ENCODE measurements at places on chromosomes 1 and 21. TPM values are rescaled to one million over a fixed set of nuclear protein-coding genes. Genes with fewer than 3 reads are reported as not detected.

GRCh38 chr1:213371525-213371846, 320.4 kb downstream of the RPS6KC1 start:
- H3K27ac ChIP-seq, result no peak overlapping the region
- no peak overlapping the region for H3K4me3 ChIP-seq
- H3K27me3 ChIP-seq, result no peaks in the 10 kb centered on the region
- DNase-seq, result no peak

GRCh38 chr1:207797229-207797973, 45.5 kb downstream of the CD46 start:
- DNase-seq, result peak; percentile 83
- H3K4me3 ChIP-seq, result no peak overlapping the region
- H3K36me3 ChIP-seq, result no peaks in the 10 kb centered on the region
- no peaks in the 10 kb centered on the region for H3K4me1 ChIP-seq

DNA sequence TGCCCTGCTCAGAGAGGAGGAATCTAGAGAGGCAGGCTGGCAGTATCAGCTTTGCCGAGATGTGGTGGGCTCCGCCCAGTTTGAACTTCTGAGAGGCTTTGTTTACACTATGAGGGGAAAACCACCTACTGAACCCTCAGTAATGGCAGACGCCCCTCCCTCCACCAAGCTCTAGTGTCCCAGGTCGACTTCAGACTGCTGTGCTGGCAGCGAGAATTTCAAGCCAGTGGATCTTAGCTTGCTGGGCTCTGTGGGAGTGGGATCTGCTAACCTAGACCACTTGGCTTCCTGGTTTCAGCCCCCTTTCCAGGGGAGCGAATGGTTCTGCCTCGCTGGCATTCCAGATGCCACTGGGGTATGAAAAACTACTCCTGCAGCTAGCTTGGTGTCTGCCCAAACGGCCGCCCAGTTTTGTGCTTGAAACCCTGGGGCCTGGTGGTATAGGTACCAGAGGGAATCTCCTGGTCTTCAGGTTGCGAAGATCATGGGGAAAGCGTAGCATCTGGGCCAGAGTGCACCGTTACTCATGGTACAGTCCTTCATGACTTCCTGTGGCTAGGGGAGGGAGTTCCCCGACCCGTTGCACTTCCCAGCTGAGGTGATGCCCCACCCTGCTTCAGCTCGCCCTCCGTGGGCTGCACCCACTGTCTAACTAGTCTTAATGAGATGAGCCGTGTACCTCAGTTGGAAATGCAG, 43.6 kb downstream of the C21orf91 start:
- H3K4me3 ChIP-seq, result no peak overlapping the region
- no peaks in the 10 kb centered on the region for H3K4me1 ChIP-seq
- DNase-seq, result no peak
- H3K27ac ChIP-seq, result no peak overlapping the region
- H3K27me3 ChIP-seq, result no peaks in the 10 kb centered on the region

DNA sequence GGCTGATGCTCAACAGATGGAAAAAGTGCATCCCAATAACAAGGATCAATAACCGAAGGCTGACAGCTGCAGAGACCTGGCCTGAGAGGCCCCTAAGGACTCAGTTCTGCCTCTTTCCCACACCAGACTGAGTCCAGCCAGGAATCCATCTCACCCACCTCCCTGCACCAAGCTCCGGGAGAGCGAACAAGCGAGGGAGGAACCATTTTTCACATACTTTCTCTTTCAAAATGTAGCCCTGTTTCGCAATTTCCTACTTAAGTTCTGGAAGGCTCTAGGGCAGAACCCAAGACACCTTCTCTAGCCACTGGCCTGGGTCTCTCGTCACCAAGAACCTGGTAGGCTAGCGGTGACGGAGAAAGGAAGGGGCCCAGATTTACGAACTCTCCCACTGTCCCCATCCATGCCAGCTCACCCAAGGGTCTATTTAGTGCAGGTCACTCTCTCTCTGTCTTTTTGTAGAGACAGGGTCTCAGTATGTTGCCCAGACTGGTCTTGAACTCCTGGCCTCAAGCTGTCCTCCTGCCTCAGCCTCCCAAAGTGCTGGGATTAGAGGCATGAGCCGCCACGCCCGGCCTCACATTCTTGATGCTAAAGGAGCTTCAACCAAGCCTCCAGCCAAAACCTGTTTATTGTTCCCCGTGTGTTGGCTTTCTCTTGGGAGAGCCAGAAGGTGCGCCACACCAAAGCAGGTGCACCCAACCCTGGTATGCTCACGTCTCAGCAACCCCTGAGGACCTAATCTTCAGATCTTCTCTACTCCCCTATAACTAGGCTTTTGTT, 10.9 kb upstream of the GNL2 start:
- H3K27me3 ChIP-seq, result no peaks in the 10 kb centered on the region
- H3K4me3 ChIP-seq, result no peak overlapping the region
- no peaks in the 10 kb centered on the region for H3K36me3 ChIP-seq
- H3K4me1 ChIP-seq, result peaks cover 6% of the 10 kb centered on the region
- peak; percentile 60 for DNase-seq
- peak overlapping the region; percentile 81 for H3K27ac ChIP-seq

- no peaks in the 10 kb centered on the region for H3K27me3 ChIP-seq
- no peak overlapping the region for H3K4me3 ChIP-seq
- H3K36me3 ChIP-seq, result no peaks in the 10 kb centered on the region
- no peak overlapping the region for H3K27ac ChIP-seq
- DNase-seq, result no peak
Measured at GRCh38 chr1:41758500-41758899, 160.2 kb downstream of the HIVEP3 start.

DNA sequence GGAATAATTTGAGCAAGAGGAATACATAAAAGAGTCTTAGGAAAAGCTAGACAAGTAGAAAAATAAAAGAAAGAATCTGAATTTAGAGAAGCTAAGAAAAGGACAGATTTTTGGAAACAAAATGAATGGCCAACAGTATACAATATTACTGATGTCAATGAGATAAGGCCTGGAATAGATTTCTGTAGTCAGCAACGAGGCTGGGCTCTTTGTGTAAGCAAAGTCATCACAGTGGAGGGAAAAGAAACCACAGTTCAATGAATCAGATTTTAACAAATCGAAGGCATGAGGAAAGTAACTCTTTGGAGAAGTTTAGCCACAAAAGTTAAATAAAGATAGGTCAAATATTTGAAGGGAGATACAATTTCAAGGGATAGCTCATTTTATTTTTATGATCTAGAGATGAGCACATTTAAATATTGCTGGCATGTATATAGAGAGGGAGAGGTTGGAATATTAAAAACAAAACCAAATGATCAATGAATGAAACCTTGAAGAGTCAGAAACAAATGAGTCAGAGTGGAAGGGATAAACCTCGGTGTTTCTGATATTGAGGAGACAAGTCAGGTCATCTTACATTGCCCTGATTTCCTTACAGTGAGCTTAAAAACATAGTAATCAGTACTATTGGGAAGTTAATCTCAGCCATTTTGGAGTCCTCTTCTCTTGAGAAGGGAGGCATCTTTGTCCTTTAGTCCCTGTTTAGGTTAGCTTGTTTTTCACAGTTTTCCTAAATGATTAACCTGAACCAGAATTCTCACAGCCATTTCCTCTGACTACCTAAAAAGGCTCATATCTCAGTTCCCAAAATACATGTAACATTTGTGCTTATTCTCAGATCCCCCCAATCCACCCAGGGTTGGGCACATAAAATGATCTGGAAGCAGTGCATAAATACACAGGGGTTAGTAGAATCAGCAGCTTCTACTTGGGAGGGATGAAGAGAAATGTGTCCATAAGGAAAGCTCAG, 620.0 kb upstream of the B3GALT2 start:
- H3K27ac ChIP-seq, result no peak overlapping the region
- H3K27me3 ChIP-seq, result no peaks in the 10 kb centered on the region
- no peaks in the 10 kb centered on the region for H3K4me1 ChIP-seq
- H3K36me3 ChIP-seq, result no peaks in the 10 kb centered on the region
- no peak overlapping the region for H3K4me3 ChIP-seq
- no peak for DNase-seq

Gene ADGRB2
- 3.7 TPM for total RNA-seq

GRCh38 chr1:27380224-27380623, 2.9 kb downstream of the CD164L2 start:
- no peak overlapping the region for H3K4me3 ChIP-seq
- no peaks in the 10 kb centered on the region for H3K27me3 ChIP-seq
- no peak overlapping the region for H3K27ac ChIP-seq
- no peaks in the 10 kb centered on the region for H3K4me1 ChIP-seq
- no peak for DNase-seq

GRCh38 chr1:201955729-201956143, 433 bp downstream of the TIMM17A start:
- H3K36me3 ChIP-seq, result no peaks in the 10 kb centered on the region
- peaks cover 10% of the 10 kb centered on the region for H3K4me1 ChIP-seq
- no peak for DNase-seq

Gene KRTAP7-1
- not detected for total RNA-seq

DNA sequence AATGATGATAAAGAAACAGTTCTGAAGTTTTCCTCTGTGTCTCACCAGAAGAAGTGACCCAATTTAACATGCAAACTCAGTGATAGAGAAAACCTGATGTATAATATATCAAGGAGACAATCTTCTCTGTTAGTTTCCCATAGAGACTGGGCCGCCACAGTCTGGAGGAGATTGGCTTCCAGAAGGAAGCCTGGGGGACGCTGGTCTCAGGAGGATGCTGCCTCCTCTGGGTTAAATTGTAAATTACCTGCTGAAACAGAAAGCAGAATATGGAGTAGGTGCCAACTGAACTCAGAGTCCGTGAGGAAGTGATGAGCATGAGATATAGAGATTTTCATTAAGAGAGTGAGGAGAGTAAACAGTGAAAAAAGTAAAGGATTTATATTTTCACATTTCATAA, 15.8 kb downstream of the OR14I1 start:
- DNase-seq, result no peak
- H3K4me3 ChIP-seq, result no peak overlapping the region

- H3K27ac ChIP-seq, result no peak overlapping the region
- no peak overlapping the region for H3K4me3 ChIP-seq
- no peaks in the 10 kb centered on the region for H3K27me3 ChIP-seq
- no peaks in the 10 kb centered on the region for H3K4me1 ChIP-seq
- DNase-seq, result no peak
Measured at GRCh38 chr1:175341631-175342429, 149.3 kb upstream of the KIAA0040 start.

GRCh38 chr1:63005812-63006211, 221.9 kb downstream of the ATG4C start:
- no peaks in the 10 kb centered on the region for H3K4me1 ChIP-seq
- no peak overlapping the region for H3K27ac ChIP-seq
- no peak overlapping the region for H3K4me3 ChIP-seq
- DNase-seq, result no peak
- H3K27me3 ChIP-seq, result no peaks in the 10 kb centered on the region

- no peaks in the 10 kb centered on the region for H3K36me3 ChIP-seq
- H3K27me3 ChIP-seq, result no peaks in the 10 kb centered on the region
- no peak overlapping the region for H3K27ac ChIP-seq
- no peak for DNase-seq
Measured at GRCh38 chr1:165883056-165883455, 55.6 kb downstream of the UCK2 start.

- no peaks in the 10 kb centered on the region for H3K36me3 ChIP-seq
- peaks cover 21% of the 10 kb centered on the region for H3K4me1 ChIP-seq
- DNase-seq, result no peak
- no peak overlapping the region for H3K4me3 ChIP-seq
Measured at GRCh38 chr1:155008015-155008941, 5.7 kb downstream of the ZBTB7B start.

Gene RUNX3
- 1.6 TPM for total RNA-seq

DNA sequence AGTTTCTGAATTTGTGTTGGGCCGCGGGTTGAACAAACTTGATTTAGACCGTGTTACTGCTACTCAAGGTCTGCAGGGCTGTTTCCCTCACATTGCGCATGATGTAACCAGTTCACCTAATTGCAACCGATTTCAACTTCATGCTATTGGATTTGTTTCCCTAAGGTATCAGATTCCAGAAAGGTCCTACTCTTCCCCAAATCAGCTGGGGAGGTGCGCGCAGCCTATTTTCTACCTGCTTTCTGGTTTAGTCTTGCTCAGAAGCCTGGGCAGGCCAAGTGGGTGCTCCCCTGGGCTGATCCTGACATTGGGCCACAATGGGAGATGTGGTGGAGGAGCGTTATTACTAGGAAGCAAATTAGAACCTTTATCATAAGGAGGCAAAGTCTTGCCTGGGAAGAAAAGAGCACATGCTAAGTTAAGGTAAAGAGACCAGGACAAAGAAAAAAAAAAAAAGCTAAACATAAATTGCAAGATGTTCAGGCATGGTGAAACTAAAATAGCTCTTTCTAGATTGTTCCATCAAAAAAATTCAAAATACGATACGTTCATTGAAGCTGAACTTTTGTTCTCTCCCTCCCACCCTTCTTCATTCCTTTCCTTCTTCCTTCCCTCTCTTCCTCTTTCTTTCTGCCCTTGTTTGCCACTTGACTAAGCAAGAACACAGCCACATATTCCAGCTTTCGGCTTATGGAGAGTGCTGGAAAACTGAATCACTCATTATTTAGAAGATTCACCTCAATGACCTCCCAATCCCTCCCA, 28.8 kb upstream of the TARBP1 start:
- H3K27ac ChIP-seq, result no peak overlapping the region
- no peaks in the 10 kb centered on the region for H3K36me3 ChIP-seq
- H3K4me3 ChIP-seq, result no peak overlapping the region
- H3K27me3 ChIP-seq, result no peaks in the 10 kb centered on the region
- DNase-seq, result no peak
- H3K4me1 ChIP-seq, result no peaks in the 10 kb centered on the region

DNA sequence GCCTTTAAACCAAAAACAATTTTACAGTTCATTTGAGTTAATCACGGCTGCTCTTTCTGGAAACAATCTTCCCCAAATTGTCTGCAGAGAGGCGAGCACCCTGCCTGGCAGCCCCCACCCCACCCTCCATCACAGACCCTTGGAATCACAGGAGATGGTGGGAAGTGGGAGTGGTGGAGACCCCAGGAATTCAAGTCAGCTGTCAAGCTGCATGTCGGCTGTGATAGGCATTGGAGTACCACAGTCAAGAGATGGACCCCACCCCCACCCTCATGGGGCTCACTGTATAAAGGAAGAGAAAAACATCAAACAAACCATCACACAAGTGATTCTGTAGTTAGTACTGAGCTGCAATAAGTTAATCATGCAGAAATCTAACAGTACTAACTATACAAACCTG, 360.4 kb downstream of the MATN1 start:
- H3K27me3 ChIP-seq, result no peaks in the 10 kb centered on the region
- H3K4me1 ChIP-seq, result no peaks in the 10 kb centered on the region
- H3K27ac ChIP-seq, result no peak overlapping the region
- no peak overlapping the region for H3K4me3 ChIP-seq

- H3K27me3 ChIP-seq, result no peaks in the 10 kb centered on the region
- no peak overlapping the region for H3K27ac ChIP-seq
- H3K36me3 ChIP-seq, result no peaks in the 10 kb centered on the region
- no peaks in the 10 kb centered on the region for H3K4me1 ChIP-seq
Measured at GRCh38 chr1:172254521-172255222, 165.8 kb upstream of the C1orf105 start.

Gene DISP3
- 0.90 TPM for total RNA-seq

GRCh38 chr1:20538227-20538626, 14.1 kb upstream of the FAM43B start:
- H3K4me3 ChIP-seq, result no peak overlapping the region
- H3K4me1 ChIP-seq, result no peaks in the 10 kb centered on the region
- H3K27ac ChIP-seq, result no peak overlapping the region
- no peaks in the 10 kb centered on the region for H3K27me3 ChIP-seq
